ENCODE measurements at places on chromosomes 7 and 10.

GRCh38 chr10:61778137-61778536 lies 115.4 kb downstream of the CABCOCO1 start:
- DNase-seq = no peak

- no peak for DNase-seq
Measured at GRCh38 chr7:5350174-5350463, 67.4 kb downstream of the SLC29A4 start.

DNA sequence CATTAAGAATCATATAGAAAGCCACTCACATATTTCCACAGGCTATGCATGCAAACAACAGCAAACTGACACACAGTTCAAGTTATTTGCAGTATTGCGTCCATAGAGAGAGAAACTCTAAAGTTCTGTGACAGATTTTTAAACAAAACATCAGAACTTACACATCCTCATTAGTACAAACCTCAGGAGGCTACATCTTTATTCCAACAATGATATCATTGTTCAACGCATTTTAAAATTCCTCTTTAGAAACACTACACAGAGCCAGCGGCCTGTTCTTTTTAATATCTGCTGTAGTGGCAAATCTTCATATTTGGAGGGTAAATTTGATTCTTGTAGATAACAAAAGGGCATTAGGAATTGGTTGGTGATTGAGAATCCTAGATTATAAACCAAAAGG lies 55.9 kb upstream of the NFE2L3 start:
- DNase-seq = no peak

DNA sequence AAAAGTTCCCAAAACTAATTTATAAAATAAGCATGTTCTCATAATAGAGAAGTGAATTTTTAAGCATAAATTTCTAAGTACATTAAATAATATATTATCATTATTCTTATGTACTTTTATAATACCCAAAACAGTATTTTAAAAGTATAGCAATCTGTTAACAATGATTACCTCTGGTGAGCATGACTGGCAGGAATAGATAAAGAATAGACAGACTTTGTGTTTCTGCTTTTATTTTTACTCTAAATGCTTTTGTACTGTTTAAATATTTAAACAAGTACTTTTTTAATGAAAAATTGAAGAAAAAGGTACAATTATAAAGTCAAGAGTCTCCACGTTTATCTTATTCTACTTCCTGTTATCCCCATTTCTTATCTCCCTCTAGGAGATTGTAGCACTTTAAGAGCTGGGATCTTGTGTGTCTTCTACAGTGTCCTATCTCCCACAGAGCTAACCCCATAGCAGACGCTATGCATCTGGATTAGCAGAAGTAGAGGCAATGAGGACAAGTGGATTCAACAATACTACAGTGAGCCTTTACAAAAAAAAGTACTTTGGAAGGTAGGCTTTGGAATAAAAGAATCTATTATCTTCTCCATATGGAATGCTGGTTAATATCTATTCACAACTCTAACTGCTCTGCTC lies 42.9 kb downstream of the IDE start:
- DNase-seq = no peak

- DNase-seq = no peak
Measured at GRCh38 chr7:155154586-155154985, 84.5 kb downstream of the HTR5A start.

DNA sequence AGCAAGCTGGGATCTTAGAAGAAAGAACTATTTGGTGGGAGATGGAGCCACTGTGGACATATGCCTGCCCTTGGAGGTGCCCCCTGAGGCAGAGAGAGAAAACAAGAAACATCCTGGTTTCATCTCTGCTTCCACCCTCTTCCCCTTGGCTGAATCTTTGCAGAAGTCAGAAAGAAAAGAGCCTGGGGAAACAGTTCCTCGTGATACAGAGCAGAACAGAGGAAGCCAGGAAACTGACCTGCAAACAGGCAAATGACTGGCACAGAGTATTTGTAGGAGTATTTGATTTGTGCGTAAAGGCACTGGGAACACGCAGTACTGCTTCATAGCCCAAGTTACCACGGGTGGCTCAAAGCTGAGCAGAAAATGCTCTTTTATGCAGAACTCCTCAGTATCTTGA lies 7.0 kb upstream of the KEL start:
- no peak for DNase-seq

DNA sequence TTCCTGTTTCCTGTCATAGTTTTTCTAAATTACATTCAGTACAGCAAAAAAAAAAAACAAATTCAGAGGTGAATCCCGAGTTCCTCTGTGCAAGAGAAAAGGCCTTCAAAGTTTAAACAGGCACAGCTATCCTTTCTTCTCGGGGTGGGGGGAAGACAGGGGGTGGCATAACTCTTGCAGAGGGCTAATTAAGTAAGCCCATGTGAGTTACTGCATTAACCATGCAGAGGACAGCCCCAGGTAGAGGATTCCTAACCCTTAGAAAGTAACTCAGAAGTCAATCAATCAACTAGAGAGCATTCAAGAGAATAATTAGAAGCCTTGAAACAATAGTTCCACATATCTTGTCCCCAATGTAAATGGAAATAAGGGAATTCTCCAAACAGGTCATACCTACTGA lies 170.9 kb downstream of the CSTF2T start:
- DNase-seq = no peak

DNA sequence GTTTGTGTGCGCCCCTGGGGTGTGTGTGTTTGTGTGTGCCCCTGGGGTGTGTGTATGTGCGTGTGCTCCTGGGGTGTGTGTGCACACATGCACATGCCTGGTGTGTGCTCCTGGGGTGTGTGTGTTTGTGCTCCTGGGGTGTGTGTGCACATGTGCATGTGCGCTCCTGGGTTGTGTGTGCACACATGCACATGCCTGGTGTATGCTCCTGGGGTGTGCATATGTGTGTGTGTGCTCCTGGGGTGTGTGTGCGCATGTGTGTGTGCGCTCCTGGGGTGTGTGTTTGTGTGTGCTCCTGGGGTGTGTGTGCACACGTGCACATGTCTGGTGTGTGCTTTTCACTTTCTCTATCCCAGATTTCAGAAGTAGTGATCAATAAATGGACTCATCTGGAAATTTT lies 321.0 kb downstream of the WDR37 start:
- DNase-seq = no peak

- no peak for DNase-seq
Measured at GRCh38 chr7:144473908-144474307, 70.4 kb upstream of the NOBOX start.

DNA sequence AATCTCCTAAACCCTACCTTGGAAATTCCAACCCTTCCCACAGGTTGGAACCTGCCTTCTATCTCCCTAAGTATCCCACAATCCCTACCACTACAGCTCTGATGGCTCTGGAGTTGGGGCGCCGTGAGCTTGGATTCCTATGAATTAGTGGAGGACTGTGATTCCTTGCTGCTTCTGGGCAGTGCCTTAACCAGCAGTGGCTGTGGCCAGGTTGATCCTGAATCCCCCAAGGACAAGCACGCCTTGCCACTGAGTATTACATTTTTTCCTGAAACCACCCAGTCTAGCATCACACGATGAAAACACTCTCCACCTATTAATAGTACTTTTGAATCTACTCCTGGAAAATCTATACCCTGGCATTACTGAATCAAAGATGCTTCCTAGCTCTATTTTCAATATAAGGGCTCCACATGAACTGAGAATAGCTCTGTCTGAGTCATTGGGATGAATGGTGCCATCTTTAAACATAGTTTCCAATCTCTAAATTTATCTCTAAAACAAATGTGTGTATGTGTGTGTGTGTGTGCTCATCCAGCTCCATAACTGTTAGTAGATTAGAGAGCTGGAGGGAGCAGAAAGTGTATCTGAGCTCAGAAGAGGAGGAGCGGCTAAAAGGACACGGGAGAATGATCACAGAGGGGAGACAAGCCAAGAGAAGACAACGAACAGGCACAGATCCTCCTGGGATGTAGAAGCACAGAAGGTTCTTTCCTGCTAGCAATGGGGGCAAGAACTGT lies 11.9 kb upstream of the INPP5F start:
- DNase-seq = peak; percentile 44

GRCh38 chr10:75607576-75607975 lies 176.2 kb downstream of the LRMDA start:
- DNase-seq = no peak

DNA sequence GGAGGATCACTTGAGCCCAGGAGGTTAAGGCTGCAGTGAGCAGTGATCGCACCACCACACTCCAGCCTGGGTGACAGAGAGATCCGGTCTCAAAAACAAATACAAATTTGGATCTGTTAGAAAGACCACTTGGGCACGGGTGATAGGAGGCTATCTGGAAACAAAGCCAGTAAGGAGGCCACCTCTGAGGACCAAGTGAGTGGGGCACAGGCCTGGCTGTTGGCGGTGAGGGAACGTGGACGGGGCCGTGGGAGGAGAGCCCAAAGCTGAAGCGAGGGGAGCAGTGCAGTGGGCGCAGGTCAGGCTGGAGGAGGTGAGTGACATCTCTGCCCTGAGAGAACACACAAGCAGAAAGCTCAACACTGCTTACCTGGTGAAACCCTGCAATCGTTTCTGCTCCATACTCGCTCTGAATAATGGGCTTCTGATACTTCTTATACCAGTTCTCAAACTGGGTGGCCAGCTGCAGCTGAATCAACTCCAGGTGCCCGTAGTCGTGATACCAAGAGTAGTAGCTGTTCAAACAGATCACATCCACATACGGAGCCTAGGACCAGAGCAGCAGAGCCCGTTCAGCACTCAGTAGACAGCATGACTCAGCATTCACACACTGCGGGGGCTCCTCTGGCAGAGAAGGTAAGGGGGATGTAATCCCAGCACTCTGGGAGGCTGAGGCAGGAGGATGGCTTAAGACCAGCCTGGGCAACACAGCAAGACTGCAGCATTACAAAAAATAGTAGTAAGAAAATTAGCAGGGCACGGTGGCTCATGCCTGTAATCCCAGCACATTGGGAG lies 14.5 kb downstream of the GUSB start:
- no peak for DNase-seq

DNA sequence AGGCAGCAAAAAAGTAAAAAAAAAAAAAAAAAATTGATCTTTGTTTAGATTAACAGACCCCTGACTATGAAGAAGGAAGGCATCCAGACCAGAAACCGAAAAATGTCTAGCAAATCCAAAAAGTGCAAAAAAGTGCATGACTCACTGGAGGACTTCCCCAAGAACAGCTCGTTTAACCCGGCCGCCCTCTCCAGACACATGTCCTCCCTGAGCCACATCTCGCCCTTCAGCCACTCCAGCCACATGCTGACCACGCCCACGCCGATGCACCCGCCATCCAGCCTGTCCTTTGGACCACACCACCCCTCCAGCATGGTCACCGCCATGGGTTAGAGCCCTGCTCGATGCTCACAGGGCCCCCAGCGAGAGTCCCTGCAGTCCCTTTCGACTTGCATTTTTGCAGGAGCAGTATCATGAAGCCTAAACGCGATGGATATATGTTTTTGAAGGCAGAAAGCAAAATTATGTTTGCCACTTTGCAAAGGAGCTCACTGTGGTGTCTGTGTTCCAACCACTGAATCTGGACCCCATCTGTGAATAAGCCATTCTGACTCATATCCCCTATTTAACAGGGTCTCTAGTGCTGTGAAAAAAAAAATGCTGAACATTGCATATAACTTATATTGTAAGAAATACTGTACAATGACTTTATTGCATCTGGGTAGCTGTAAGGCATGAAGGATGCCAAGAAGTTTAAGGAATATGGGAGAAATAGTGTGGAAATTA lies 19.4 kb downstream of the GATA3 start:
- DNase-seq = no peak

- no peak for DNase-seq
Measured at GRCh38 chr10:90587081-90587491, 270.8 kb downstream of the HTR7 start.

DNA sequence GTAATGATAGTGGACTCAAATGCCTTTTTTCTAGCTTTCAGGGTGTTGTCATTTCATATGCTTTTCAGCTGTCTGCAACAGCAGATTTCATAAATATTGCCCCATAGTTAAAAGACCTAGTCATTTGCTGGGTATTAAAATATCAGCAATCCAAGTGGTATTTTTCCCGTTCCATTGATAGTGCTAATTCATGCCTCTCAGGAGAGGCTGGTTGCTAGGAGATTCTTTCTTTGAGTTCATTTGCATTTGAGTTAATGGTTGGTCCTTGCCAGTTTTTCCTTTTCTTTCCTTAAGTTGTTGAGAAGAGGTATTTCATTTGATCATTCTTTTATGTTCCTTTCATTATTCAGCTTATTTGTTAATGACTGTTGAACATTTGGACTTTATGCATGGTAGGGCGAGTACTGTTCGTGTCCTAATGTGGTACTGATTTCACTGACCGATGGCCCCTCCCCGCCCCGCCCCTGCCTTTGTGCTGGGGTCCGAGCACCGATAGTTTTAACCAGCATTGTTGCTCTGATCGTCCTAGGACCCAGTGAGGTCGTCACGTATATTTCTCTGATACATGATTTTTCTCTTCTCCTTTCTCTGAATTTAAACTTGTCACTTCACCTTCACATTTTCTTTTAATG lies 128.6 kb downstream of the CCNY start:
- no peak for DNase-seq

DNA sequence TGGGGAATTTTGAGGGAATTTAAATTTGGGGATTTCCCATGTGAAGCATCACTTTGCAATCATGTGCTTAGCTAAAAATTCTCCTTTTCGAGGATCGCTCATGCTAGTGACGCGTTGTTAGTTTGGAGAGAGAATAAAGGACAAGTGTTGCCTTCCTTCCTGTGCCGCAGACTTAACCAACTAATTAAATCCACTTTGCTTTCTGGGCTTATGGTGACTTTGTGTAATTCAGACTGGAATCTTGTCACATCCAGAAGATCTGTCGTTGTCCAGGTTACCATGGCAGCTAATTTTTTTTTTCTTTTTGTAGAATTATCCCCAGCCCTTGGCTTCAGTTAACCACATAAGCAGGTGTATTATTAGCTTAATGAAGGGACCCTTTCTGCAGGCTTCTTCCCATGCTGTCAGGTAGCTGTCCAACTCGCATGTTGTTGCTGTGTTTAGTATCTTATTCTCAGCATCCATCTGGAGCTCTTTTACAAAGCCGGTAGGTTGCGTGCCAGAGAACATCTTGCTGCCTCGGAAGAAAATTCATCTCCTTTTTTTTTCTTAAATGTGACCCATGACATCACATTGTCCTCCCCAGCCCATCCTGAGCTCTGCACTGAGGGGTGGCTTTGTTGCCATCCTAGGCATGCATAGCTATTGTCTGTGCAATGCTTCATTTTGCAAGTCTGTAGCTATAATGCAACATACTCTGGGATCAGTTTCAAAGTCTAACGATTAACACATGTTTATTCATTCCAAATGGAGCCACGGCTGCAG lies 47.2 kb upstream of the NRP1 start:
- no peak for DNase-seq

- no peak for DNase-seq
Measured at GRCh38 chr10:58714409-58714808, 201.7 kb downstream of the BICC1 start.

- DNase-seq = no peak
Measured at GRCh38 chr10:76550806-76551205, 1086.8 kb downstream of the KCNMA1 start.

- DNase-seq = no peak
Measured at GRCh38 chr7:13111230-13111629, 423.8 kb downstream of the ARL4A start.

- no peak for DNase-seq
Measured at GRCh38 chr10:113261161-113261560, 291.7 kb upstream of the HABP2 start.

GRCh38 chr7:158042156-158042880 lies 545.3 kb downstream of the PTPRN2 start:
- DNase-seq = no peak
